NCI-H460 (cell line): ENCODE measurements at places on chromosomes 5 and 9.

DNA sequence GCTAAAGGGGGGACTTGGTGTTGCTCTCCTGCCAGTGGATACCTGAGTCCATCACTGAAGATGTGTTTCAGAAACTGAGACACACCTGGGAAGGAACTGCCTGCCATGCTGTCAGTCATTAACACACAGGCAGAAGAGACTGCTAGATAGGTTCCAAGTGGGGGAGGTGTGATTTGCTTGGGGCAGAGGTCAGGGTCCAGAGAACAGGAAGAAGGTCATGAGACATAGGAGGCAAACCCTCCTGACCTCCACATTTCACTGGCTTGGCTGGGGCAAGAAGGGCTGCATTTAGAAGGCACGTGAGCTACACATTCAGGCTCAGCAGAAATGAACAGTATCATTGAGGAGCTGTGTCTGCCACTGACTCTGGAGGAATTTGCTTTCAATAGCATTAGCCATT, 215.8 kb downstream of the HSPA4 start:
- DNase-seq = no peak

GRCh38 chr5:43926923-43927322, 323.9 kb downstream of the NNT start:
- DNase-seq = no peak

DNA sequence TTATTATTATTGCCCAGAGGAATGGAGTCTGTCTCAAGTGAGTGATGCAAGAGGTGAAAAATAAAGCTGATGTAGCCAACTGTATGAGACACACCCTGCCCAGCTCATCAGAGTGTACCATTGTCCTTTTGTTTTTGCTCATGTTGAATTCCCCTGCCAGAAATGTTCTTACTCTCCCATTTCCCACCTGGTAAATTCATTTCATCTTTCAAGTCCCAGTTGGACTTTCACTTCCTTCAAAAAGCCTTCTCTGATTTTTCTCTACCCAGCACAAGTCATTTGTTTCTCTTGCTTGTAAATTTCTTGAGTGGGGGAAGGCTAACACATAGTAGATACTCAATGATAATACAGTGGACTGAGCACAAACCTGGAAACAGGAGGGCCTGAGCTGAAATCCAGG, 394.5 kb upstream of the ZNF462 start:
- no peak for DNase-seq

GRCh38 chr5:118593003-118593328, 395.4 kb downstream of the DTWD2 start:
- no peak for DNase-seq

GRCh38 chr5:179923436-179923835, 15.7 kb upstream of the TBC1D9B start:
- no peak for DNase-seq

DNA sequence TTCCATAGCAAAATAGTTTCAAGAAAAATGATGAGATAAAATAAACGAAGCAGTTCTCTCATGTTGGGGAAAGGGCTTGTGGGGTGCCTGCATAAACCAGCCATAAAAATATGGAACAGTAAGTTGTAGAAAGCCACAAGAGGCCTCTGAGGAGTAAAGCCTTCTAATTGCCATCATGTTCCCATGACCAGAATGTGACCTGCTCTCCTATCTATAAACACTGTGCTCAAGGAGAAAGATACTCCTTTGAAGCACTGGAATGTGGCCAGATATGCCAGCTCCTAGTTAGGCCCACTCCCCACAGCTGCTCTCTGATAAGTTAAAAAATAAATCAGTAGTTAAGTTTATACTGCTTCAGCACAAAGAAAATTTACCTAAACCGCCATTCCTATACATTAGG, 65.8 kb downstream of the SETX start:
- no peak for DNase-seq

DNA sequence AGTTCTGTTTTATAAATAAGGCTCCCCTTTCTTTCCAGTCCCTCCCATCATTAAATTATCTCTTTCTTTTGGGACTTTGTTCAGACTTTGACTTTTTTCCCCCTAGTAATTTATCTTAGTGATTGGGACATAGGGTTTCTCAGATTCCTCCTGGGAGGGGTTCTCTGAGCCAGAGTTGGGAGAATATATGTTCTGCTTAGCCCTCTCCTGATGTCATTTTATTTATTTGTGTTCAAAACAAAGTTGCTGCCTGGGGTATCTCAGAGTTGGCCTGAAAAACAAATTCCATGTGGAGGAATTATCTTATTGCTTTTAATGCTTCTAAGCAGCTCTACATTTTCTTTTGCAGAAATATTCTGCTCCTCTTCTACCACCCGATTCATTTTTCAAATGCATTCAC, 211.0 kb downstream of the PCSK5 start:
- no peak for DNase-seq

GRCh38 chr5:119033135-119033534, 37.8 kb upstream of the DMXL1 start:
- no peak for DNase-seq

DNA sequence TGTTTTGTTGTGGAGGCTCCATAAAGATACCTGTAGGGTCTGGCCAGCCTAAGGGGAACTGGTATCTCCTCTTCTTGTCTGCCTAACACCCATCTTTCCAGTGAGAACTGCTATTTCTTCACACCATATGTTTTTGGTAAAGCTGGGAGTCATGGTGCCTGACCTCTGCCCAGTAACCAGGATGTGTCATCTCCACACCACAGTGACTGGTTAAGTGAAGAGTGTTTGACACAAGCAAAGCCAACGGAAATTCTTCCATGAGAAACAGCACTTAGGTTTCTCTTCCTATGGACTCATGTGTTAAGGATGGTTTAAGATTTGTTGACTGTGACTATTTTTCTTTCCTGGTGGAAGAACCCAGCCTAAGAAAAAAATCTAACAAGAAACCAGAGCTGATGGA, 111.5 kb downstream of the HTR4 start:
- DNase-seq = no peak

GRCh38 chr9:20988671-20989315, 42.6 kb downstream of the HACD4 start:
- no peak for DNase-seq

DNA sequence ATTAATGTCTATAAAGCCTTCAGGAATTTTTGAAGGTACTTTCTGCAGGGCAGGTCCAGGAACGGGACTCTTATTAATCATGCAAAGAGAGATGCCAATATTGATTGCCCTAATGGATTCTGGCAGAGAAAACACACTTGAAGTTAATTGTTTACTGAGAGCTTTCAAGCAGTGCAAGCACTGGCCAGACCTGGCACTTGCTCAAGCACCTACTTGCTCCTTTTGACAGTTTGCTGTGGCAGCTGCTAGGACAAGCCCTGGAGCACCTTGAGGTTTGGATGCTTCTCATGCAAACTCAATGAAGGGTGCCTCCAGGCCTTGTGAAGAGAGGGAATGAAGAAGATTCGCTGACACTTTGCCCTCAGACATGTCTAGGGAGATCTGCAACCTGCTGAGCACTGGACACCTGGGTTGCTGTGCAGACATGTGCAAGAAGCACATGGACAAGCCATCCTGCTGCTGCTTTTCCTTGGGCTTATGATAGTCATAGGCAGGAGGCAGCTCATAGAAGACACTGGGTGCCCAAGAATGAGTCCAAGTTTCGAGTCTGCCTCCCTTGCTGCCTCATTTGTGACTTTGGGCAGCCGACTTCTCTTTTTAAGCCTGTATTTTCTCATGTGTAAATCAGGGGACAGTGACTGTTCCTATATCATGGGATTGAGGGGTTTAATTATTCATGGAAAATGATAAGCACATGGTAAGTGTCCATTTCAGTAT, 88.8 kb upstream of the EQTN start:
- no peak for DNase-seq

GRCh38 chr5:8196061-8196460, 327.1 kb downstream of the MTRR start:
- no peak for DNase-seq

GRCh38 chr9:127558581-127559246, 53.4 kb upstream of the STXBP1 start:
- DNase-seq = no peak

- no peak for DNase-seq
Observed at GRCh38 chr5:33300209-33300742, 140.5 kb upstream of the TARS1 start.

DNA sequence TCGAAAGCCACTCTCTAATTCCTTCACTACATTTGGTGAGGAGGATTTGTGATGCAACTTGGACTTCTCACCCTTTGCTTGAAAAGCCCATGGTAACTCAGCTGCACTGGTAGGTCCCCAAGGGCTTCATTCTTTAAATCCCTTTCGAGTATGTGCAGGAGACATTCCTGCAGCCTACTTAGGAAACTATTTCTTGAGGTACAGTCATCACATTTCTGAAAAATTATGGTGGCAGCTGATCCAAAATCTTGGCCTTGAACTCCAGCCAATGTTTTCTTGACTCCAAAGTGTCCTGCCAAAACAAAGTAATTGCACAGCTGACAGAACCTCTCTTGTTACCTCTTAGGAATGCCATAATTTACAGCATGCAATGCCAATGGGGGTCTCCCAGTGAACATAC, 99.7 kb downstream of the NPR3 start:
- DNase-seq = no peak

GRCh38 chr5:5014586-5015235, 125.4 kb upstream of the ADAMTS16 start:
- DNase-seq = no peak

DNA sequence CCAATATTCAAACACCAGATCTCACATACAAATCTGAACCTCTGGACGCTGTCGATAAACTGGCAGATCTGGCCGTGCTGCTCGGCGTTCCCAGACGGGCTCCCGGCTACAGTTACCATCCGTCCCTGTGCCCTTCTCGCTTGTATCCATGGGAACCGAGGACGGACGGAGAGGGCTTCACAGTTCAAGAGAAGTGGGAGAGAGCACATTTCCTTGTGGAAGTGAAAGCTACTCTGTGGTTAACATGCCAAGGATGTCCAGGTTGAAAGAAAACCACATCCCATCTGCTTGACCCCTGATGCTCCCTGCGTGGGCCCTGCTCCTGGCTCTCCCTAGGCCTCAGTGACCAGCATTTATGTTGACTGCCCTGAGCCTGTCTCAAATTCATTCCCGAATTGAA, 6.3 kb upstream of the DBN1 start:
- DNase-seq = no peak

- DNase-seq = no peak
Observed at GRCh38 chr9:13291718-13292117, 12.2 kb upstream of the MPDZ start.

DNA sequence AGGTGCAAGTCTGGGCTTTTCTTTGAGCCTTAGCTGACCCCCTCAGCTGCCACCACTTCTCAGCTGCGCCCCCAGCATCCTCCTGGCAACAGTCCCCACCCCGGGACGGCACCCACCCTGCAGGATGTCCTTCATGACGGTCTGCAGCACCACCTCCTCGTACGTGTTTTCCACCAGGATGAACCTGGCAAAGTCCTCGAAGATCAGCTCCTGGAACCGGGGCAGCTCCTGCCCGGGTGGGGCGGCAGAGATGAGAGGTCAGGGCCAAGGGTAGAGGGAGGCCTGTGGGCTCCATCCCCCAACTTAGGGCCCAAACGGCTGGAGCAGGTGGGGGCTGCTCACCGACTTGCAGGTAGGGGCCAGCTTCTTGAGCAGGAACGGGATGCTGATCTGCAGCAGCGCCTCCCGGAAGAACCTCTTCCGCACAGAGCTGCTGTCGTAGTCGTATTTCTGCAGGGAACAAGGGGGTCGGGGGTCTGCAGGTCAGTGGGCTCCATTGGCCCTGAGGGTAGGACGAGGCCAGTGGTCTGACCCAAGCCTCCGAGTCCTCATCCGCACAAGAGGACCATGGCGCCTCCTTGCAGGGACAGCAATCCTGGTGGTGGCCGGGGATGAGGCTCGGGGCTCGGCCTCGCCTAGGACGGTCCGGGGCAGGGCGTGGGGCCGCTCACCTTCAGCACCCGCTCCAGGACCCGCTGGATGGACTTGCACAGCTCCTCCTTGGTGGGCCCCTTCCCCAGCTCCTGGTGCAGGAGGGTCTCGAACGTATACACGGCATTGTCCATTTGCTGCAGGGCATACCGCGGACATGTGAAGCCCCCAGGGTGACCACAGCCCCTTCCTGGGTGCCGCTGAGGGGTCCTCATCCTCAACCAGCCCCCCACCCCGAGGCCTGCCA, 56.7 kb downstream of the LRSAM1 start:
- DNase-seq = no peak

DNA sequence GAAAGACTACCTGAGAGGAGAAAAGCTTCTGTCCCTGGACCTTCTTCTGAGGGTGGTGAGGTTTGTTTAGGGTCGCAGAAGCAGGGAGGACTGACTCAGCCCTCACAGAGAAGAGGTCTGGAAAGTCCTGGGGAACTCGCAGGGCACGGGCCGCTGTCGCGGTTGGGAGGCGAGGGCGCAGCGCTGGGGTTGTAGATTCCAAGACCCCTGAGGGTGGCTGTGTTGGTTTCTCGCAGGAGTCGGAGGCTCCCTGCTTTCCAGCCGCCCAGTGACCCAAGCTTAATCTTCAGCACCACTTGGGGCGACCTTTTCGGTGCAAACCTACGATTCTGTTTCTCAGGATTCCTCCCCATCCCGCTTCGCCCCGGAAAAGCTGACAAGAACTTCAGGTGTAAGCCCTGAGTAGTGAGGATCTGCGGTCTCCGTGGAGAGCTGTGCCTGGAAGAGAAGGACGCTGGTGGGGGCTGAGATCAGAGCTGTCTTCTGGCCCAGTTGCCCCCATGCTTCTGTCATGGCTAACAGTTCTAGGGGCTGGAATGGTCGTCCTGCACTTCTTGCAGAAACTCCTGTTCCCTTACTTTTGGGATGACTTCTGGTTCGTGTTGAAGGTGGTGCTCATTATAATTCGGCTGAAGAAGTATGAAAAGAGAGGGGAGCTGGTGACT, 482 bp downstream of the SLC27A6 start:
- no peak for DNase-seq

- DNase-seq = no peak
Observed at GRCh38 chr5:169861934-169862333, 118.4 kb downstream of the INSYN2B start.

DNA sequence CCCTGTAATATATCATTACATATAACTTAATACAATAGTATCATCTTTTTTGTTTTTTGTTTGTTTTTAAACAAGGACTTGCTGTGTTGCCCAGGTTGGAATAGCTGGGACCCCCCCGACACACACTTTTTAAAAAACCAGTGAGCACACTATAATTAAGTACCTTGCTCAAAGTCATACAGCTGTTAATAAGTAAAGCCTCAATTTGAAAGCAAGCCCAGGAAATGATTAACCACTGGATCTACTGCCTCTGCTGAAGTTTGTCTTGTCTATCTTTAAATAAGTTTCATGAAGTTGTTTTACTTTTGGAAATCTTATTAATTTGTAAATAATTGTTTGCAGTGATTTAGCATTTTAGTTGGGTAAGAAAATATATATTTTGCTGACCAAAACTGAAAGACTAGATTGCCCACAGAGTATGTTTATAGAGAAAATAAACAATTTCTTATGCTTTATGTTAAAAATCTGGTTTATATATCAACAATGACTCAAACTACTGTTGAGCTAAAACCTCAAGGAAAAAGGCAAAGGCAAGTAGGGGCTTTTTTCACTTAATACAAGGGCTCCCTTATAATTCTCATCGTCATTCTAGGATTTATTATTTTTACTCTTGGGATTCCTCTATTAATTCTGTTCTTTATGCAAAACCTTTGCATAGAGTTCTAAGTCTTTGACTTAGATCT, 5.8 kb upstream of the CARNMT1 start:
- no peak for DNase-seq
